ENCODE measurements at places on chromosomes 4 and X.

- DNase-seq = peak; percentile 14
Observed at GRCh38 chr4:153142700-153143438, 61.4 kb upstream of the TRIM2 start.

DNA sequence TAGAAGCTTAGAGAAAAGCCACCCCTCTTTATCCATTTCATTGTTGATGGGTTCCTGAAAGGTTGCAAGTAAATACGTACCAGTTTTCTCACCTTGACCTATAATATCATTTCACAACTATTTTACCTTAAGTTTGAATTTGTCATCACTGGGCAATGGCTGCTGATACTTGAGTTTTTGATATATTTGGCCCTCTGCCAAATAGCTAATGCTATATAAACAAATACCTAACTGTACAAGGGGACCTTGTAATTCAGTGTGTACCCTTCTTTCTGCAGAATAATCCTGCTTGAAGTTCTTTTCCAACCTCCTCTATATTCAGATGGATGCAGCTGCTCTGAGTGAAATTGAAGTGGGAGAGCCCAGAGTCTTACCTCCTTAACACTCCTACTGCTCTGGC, 19.0 kb upstream of the GLUD2 start:
- no peak for DNase-seq

DNA sequence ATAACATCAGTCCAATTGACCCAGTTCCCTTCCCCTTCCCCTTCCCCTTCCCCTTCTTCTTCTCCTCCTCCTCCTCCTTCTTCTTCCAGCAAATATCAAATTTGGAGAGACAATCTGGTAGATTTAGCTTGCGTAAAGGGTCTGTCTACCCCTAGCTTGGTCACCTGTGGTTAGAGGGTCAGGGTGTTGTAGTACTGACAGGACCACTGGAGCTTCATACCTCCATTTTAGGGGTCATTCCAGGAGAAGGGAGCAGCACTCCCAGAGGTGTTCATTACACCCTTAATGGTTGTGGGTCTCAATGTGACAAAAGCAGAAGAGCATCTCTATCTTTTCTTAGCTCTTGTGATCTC, 3.7 kb upstream of the FGB start:
- DNase-seq = no peak

DNA sequence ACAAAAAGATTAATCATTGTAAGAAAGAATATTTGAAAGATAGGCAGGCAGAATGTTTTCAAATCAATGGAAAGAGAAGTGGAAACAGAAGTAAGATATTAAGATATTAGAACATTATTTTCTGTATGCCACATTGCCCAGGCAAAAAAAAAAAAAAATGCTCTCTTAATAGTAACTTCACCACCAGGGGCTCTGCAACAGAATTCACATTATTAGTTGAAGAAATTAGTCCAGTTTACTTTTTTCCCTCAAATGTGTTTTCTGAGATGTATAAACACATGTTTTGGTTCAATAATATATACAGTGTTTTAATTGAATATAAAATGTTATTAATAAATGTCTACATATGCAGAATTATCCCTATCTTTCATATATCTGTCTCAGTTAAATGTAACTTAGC, 78.0 kb upstream of the ADAD1 start:
- no peak for DNase-seq

DNA sequence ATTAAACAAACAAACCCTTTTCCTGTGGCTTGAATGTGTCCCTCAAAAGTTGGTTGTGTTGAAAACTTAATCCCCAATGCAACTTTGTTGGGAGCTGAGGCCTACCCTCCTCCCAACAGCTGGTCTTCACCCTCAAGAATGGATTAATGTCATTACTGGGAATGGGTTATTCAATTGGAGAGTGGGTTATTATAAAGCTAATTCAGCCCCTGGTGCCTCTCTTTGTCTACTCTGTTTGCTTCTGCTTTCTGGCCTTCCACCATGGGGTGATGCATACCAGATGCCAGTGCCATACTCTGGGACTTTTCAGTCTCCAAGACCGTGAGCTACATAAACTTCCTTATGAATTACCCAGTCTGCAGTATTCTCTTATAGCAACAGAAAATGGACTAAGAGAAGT, 706.5 kb downstream of the CCSER1 start:
- no peak for DNase-seq

All from amygdala (tissue), 56 donors.